ENCODE measurements at places on chromosomes 2 and 18. TPM values are rescaled to one million over a fixed set of nuclear protein-coding genes. Genes with fewer than 3 reads are reported as not detected.

DSG1 gene
- total RNA-seq, result 0.77 TPM

GPR45 gene
- not detected for total RNA-seq

SCYGR4 gene
- not detected for total RNA-seq

SLC14A1 gene
- 29.7 TPM for total RNA-seq

MAL gene
- total RNA-seq, result 3.9 TPM

CXCR4 gene
- total RNA-seq, result 3.6 TPM

PID1 gene
- total RNA-seq, result 8.0 TPM

HNMT gene
- 11.0 TPM for total RNA-seq

ASB18 gene
- 3.8 TPM for total RNA-seq

COBLL1 gene
- 17.0 TPM for total RNA-seq

SLC5A7 gene
- 0.07 TPM for total RNA-seq

All from left ventricle myocardium superior (tissue), 1 donor.